A549 treated with Hydrocortisone at 1 μM for 4 hours (cell line): ENCODE measurements at places on chromosomes 5 and 9. TPM values are rescaled to one million over a fixed set of nuclear protein-coding genes. Genes with fewer than 3 reads are reported as not detected.

TTC23L gene
- 0.03 to 0.21 TPM (median 0.12 TPM) in 5 replicates for total RNA-seq

CA9 gene
- 4.3 to 7.6 TPM (median 7.1 TPM) in 5 replicates for total RNA-seq

SLC45A2 gene
- total RNA-seq: not detected in 5 replicates

PCDHGB3 gene
- total RNA-seq: 0.20 to 0.25 TPM (median 0.21 TPM) in 5 replicates

C9orf40 gene
- 8.3 to 11.8 TPM (median 10.9 TPM) in 5 replicates for total RNA-seq

HAVCR1 gene
- total RNA-seq: 25.5 to 50.1 TPM (median 31.2 TPM) in 5 replicates

HDHD3 gene
- total RNA-seq: 17.7 to 25.5 TPM (median 23.0 TPM) in 5 replicates

STPG3 gene
- total RNA-seq: not detected in 5 replicates

CLPTM1L gene
- 157 to 213 TPM (median 167 TPM) in 5 replicates for total RNA-seq

SPINK6 gene
- total RNA-seq: 0.37 to 0.73 TPM (median 0.45 TPM) in 5 replicates

TERT gene
- 2.2 to 2.7 TPM (median 2.5 TPM) in 5 replicates for total RNA-seq

ALDH1A1 gene
- total RNA-seq: 4,480 to 7,218 TPM (median 5,416 TPM) in 5 replicates

MACIR gene
- total RNA-seq: 16.6 to 20.7 TPM (median 19.2 TPM) in 5 replicates

ENTREP1 gene
- 0.52 to 0.84 TPM (median 0.76 TPM) in 5 replicates for total RNA-seq

FAM153A gene
- total RNA-seq: not detected in 5 replicates

CENPH gene
- total RNA-seq: 26.0 to 31.0 TPM (median 28.8 TPM) in 5 replicates

SLC46A2 gene
- total RNA-seq: not detected in 5 replicates

FREM1 gene
- not detected in 5 replicates for total RNA-seq

EPB41L4B gene
- 21.4 to 25.7 TPM (median 23.9 TPM) in 5 replicates for total RNA-seq

NEUROG1 gene
- not detected in 5 replicates for total RNA-seq

ADGRD2 gene
- not detected in 5 replicates for total RNA-seq

PCA3 gene
- not detected in 5 replicates for total RNA-seq

MTMR12 gene
- 14.2 to 21.8 TPM (median 18.5 TPM) in 5 replicates for total RNA-seq

AMACR gene
- 13.1 to 17.8 TPM (median 16.1 TPM) in 5 replicates for total RNA-seq

TNFSF8 gene
- not detected in 5 replicates for total RNA-seq

HRH2 gene
- total RNA-seq: 0.38 to 0.59 TPM (median 0.41 TPM) in 5 replicates

ADAMTS19 gene
- not detected in 5 replicates for total RNA-seq

TMC1 gene
- total RNA-seq: 0.03 to 0.21 TPM (median 0.13 TPM) in 4 of 5 replicates, not detected in the other

C9 gene
- not detected in 5 replicates for total RNA-seq

NR5A1 gene
- total RNA-seq: 0.05 to 0.10 TPM (median 0.07 TPM) in 4 of 5 replicates, not detected in the other

RGS7BP gene
- not detected in 5 replicates for total RNA-seq

MYMK gene
- not detected in 5 replicates for total RNA-seq
